Kidney capillary endothelial cell (primary cell): ENCODE measurements at places on chromosomes 12 and 14.

DNA sequence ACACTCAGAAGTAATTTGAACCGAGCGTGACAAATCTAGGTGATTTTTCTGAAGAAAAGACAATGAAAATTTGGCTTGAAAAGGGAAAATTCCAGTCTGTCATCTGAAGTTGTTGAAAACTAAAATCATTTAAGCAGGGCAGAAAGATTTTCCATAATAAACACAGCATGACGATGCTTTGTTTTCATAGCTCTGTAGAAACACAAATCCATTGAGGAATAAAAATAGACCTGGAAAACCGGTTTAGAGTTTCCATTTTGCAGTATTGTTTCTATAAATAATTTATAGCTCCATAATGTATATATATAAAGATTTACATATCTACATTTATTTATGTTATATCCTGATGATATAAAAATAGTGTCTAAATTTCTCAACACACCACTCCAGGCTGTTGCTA, 1918.5 kb upstream of the FLRT2 start:
- DNase-seq: no peak

DNA sequence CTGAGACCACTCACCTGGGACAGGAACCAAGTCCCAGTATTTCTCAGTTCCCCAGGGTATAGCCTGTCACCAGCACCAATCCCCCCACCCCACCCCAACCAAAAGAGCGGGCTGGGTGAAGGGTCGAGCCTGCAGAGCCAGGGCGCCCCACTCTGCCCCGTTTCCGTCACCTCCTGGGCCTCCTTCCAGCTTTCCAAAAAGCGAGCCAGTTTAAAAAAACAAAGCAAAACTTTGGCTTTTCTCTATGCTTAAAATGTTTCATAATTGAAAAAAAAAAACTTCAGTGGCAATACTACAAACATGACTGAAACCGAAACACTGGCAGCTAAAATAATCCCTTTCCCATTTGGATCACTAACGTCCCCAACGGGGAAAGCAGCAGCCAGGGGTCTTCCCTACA, 7.5 kb downstream of the CAMKK2 start:
- DNase-seq: no peak

- no peak for DNase-seq
Measured at GRCh38 chr14:34498684-34499412, 36.8 kb upstream of the SPTSSA start.

- no peak for DNase-seq
Measured at GRCh38 chr14:56816574-56817391, 6.5 kb upstream of the OTX2 start.

DNA sequence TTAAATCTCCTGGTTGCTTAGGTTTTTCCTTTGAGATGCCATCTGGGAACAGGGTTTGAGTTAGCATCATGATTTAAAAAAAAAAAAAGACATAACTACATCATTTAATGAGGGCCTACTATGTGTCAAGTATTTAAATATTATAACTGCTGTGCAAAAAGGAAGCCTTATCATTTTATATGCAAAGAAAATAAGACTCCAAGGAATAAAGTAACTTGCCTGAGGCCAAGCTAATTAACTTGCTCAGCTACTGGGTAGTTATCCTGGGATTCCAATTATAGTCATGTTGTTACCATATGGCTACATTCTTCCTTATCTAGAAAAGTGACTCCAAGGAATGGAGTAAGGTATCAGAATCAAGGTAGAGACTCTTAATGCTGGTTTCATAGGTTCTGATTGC, 123.5 kb downstream of the SLC41A2 start:
- DNase-seq: no peak

DNA sequence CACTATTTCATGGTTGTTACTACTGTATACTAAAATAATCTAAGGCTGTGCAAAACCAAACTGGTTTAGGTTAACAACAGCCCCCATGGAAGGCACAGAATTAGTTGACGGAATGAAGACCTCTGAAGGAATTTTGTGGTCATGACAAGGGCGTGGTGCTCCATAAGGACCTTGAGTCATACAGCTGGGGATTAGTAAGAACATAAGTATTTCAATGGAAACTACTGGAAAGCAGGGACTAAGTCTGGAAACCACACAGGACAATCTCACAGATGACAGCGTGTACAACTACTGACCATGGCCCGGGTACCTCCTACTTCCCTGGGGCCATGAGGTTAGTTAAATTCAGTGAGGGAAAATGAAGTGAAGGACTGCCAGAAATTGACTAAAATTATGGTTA, 98.5 kb upstream of the PLEKHA5 start:
- DNase-seq: peak; percentile 24

DNA sequence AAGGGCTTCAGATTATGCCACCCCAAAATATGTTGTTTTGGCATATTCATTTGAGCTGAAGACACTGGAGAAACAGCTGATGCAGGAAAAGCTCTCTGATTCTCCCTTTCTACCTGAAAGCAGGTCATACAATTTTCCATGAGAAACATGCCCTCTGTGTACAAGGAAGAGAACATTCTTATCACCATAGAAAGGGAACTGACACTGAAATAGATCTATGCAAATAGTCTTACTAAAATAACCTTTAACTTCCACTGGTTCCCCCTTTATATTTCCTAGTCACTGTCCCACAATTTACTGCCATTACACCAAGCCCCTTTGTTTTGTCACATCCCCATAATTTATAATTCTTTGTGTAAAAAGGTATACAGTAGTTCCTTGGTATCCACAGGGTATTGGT, 9.6 kb upstream of the PHC1 start:
- no peak for DNase-seq

- DNase-seq: no peak
Measured at GRCh38 chr14:102930138-102930752, 7.8 kb downstream of the AMN start.

- DNase-seq: no peak
Measured at GRCh38 chr14:56895154-56895553, 84.9 kb upstream of the OTX2 start.

DNA sequence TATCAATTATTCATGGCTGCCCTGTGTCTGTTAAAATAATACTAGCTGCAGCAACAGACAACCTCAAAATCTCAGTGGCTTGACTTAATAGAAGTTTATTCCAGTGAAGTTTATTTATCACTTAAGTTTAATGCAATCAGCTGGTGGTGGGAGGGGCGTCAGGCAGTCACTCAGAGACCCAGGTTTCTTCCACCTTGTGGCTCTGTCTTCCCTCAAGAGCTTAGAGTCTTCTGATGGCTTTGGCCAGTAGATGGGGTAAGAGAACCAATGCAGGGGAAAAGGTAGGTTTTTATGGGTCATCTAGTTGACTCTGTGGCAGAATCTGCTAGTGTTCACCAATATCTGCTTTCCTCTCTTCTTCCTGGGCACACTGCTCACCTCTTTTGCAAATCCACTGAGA, 668.9 kb downstream of the AACS start:
- DNase-seq: no peak

DNA sequence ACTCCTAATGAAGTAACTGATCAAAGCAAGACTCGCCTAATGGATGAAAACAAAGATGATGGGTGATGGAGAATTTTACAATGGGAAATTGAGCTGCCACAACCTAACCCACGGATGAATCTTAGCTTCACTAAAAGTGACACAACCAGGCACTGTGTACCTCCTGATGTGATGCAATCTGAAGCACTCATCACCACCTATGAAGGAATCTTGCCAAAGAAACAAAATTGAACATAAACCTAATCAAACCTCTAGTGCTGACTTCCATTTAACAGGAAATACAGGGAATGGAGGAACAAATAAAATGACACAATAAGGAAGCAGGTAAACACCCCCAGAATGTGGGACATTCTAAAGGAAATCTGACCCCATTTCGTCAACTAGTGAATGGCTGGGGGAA, 13.3 kb upstream of the RARG start:
- no peak for DNase-seq

GRCh38 chr12:80262771-80263170, 163.4 kb downstream of the OTOGL start:
- DNase-seq: no peak
